H54 (cell line): ENCODE measurements at places on chromosomes 5 and 9.
A peak's percentile ranks its signal among the peaks of the same experiment; 100 is the strongest.

GRCh38 chr9:94699715-94700373, 26.7 kb upstream of the AOPEP start:
- DNase-seq: no peak

GRCh38 chr9:21830589-21830988, 28.2 kb downstream of the MTAP start:
- no peak for DNase-seq

DNA sequence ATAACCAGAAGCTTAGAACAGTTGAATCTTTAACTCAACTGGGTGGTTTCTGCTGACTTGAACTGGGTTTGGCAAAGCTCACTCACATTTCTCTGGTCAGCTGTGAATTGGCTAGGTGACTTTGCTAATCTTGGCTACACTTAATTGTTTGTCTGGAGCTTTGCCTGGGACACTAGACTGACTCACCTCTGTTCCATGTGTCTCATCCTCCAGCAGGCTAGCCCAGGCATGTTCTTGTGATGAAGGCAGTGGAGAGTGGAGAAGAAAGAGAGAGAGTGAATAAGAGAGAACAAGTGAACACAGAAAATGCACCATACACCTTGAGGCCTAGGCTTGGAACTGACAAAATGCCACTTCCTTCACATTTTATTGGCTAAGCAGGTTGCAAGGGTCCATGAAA, 32.6 kb downstream of the SPATA31D1 start:
- peak; percentile 6 for DNase-seq

DNA sequence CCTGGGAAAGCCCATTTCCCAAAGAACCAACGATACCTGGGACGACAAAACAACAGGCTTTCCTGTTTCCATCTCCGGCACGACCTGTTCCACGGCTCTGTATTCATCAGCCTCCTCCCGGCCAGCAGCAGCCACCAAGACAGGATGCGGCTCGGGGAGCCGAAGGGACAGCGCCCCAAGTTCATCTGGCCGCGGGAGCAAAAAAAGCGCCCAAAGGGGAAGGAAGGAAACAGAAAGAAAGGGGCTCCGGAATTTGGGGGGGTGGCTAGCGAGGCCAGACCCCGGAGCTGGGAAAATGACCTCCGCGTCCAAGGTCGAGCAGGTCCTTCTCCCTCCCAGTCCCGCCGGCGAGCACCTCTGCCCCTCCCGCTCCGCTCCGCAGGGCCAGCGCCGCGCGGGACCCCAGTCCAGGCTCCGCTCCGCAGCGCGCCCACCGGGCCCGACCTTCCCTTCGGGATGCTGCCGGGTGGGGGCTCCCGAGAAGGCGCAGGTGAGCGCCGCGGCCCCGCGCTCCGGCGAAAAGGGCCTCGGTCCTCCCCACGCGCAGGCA, 608 bp downstream of the ELOVL7 start:
- peak; percentile 36 for DNase-seq

DNA sequence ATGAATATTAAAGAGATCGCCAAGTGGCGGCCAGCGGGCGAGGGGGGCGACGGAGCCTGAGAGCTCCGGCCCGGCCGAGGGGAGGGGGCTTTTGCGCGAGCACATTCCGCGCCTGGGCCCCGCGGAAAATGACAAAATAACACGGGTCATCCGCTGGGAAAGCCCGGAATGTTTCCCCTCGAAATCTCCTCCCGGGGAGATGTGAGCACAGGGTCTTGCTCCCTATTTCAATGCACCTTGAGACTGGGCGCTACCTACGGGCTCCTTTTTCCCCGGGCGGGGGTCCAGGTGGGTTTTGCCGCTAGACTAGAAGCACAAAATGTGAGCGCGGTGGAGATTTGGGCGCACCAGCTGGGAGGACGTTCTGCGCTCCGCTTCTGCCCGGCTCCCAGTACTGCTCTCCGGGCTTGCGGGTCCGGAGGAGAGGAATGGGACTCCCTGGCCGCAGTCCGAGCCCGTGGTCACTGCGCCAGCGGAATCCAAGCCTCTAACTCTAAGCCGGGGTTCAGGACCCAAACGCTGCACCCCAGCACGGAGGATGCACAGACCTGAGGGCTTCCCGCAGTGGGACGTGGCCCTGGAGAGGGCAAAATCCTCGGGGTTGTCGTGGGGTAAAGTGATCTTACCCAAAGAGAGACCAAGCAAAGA, 2.8 kb upstream of the PRDM12 start:
- no peak for DNase-seq

GRCh38 chr9:27505744-27506161, 18.3 kb upstream of the IFNK start:
- DNase-seq: no peak

- DNase-seq: no peak
Measured at GRCh38 chr9:38278457-38278856, 114.0 kb upstream of the ALDH1B1 start.

- no peak for DNase-seq
Measured at GRCh38 chr9:676780-677438, 164.6 kb upstream of the DMRT1 start.

DNA sequence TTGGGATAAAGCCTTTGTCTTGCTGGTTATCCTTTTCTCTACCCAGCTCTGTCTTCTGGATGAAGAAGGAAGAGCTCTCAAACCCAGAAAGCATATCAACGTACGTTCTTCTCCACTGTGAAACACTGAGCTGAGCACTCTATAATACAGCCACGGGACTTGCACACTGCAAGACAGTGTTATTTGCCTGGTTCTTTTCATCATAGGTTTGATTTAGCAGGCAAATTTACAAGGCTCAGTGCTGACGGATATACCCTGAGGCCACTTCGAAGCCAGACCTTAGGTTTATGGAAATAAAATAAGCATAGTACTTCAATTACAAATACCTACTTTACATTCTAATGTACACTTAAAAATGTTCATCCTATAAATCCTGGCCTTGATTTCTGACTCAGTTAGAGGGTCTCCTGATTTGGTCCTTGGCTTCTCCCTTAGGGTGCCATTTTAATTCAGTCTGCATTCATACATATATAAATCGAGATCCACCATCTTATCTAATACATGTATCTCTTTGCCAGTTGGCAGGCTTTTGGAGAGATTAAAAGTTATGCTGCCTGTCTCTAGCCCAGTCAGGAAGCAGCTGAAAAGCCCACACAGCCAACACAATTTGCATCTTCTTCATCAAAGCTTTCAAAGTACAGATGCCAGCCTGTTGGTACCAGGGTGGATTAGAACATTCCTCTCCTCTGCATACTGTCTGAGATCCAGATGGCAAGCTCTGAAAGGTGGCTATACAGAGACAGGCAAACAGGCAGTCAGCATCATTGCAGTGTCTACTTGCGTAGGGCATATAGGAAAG, 194.4 kb downstream of the DEPDC1B start:
- DNase-seq: no peak

GRCh38 chr9:5626727-5627634, 1.9 kb upstream of the RIC1 start:
- DNase-seq: no peak

DNA sequence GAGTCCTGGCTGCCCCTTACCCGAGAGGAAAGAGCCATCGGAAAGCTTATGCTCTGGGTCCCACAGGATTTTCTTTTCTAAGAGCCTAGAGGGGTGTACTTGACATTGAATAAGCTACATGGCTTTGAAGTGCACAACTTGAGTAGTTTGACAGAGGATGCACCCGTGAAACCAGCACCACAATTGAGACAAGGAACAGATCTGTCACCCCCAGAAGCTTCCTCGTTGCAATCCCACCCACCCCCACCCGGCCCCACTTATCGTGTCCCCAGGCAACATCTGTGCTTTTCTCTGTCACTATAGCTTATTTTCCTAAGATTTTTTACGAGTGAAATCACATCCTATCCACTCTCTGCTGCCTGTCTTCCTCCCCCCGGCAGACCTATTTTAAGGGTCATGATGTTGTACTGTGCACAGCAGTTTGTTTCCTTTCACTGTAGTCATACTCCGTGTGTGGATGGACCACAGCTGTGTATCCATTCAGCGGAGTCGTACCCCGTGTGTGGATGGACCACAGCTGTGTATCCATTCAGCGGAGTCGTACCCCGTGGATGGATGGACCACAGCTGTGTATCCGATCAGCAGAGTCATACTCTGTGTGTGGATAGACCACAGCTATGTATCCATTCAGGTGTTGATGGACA, 8.8 kb upstream of the FCN2 start:
- DNase-seq: no peak

- DNase-seq: no peak
Measured at GRCh38 chr5:72163349-72163983, 56.2 kb downstream of the MAP1B start.
